ENCODE measurements at places on chromosomes 2 and 18.
A peak's percentile ranks its signal among the peaks of the same experiment; 100 is the strongest.

- DNase-seq, result peak; percentile 19
Measured at GRCh38 chr2:240250985-240251847, 110.8 kb upstream of the OTOS start.

GRCh38 chr2:107235491-107236254 lies 349.7 kb upstream of the ST6GAL2 start:
- no peak for DNase-seq

DNA sequence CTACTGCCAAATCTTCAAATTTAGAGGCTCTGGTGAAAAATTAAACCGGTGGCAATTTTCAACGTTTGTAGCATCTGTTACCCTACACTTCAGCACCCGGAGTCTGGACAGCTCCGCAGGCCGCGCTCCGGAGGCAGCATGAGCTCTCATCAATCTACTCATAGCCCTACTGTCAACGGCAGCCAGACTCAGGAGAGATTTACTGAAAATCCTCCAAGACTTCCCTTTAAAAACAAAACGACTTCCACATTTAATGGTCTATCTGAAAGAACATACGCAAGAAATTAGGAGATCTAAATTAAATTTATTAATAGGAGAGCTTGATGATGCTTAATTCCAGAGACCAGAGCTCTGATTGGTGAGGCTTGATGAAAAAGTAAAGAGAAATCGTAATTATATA lies 970 bp upstream of the ADCYAP1 start:
- no peak for DNase-seq

- no peak for DNase-seq
Measured at GRCh38 chr2:18094277-18094676, 215.8 kb downstream of the KCNS3 start.

DNA sequence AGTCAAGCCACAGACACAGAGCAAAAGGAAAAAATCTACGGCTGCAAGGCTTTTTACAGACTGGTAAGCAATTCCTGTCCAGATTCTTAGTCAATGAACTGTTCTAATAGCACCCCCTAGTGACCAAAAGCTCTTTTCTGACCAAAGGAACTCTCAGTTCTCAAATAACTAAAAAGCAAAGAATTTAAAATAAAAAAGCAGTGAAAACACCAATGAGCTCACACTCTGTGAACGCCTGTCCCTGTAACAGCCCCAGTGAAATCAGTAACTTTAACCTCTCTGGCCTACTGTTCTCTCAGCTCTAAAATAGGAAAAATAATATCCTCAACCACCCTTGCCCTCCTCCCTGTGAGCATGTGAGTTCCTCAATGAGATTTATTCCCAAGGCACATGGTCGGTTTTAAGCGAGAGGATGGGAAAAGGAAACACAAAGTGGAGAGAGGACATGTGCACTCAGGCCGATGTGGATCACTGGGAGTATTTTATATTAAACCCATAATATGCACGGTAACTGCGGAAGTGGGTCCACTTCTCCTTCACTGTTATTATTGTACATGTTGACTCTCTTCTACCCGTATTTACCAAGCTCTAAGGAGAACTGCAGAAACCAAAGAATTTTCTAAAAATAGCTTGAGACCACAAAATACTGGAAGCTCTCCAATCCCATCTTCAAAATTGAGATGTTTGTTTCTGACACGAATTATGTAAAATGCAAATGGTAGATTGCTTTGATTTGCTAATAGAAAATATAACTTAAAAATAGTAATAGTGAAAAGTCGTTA lies 128.5 kb downstream of the STK39 start:
- DNase-seq, result peak; percentile 5

DNA sequence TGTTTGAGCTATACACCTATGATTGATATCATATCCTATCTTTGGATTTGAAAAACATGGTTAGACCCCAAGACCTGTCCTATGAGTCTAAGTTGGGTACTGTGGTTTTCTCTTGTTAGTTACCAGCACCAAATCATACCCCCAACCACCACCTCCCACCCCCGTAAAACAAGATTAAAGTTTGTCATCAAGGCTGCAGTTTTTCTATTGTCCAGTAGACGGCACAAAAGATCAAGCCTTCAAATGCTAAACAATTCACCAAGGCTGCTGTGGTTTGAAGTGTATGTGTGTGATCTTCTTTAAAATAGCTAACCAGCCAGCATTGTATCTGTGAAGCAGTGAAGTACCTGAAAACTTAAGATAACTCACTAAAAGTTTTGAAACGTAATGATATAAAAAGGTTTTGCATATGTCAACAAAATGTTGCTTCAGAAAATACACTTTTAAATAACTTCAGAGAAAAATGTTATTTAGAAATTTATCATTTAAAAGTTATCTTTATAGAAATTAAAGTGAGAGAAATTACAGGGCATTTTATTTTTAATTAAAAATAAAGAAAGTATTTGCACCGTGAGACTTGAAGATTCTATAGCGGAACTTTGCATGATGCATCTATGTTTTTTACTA lies 5.8 kb upstream of the MEIS1 start:
- no peak for DNase-seq

GRCh38 chr2:148666555-148666954 lies 22.0 kb downstream of the EPC2 start:
- no peak for DNase-seq

GRCh38 chr18:59536166-59536565 lies 161.1 kb downstream of the CCBE1 start:
- DNase-seq, result no peak

GRCh38 chr2:88350331-88351248 lies 101.9 kb downstream of the FOXI3 start:
- peak; percentile 49 for DNase-seq

DNA sequence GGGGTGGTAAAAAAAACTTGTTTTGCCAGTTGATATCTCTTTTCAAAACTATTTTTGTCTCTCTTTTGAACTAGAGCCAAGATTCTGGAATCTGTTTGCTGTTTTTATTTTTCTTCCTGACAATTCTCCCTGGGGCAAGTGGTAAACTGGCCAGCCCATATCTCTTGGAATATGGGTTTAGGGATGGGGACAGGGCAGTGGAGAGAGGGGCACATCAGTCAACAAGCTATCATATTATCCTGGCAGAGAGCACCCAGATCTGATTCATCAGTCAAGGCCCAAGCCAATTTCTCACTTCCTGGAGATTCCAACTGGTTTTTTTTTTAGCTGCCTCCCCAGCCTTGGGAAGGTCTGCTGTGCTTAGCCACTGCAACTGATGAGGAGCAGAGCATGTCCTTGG lies 52.3 kb downstream of the ARHGAP28 start:
- no peak for DNase-seq

GRCh38 chr2:10165861-10166675 lies 43.5 kb downstream of the RRM2 start:
- no peak for DNase-seq

DNA sequence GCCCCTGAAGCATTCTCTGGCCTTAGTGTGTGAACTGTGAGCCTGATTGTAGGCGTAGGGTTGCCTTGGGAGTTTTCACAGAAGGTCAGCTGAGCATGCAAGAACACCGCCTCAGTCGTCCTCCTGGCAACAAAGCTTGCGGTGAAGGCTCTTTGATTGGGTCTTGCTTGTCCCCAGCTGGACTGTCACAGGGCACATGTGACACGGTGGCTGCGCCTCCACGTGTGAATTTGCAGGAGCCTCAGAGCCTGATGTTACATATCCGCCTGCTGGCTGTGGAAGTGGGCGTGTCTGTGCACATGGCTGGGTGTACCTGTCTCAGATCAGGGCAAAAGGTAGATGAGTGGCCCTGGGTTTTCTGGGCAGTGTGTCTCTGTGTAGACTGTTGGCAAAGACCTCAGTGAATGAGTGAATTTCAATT lies 228.7 kb downstream of the HAUS1 start:
- DNase-seq, result no peak

DNA sequence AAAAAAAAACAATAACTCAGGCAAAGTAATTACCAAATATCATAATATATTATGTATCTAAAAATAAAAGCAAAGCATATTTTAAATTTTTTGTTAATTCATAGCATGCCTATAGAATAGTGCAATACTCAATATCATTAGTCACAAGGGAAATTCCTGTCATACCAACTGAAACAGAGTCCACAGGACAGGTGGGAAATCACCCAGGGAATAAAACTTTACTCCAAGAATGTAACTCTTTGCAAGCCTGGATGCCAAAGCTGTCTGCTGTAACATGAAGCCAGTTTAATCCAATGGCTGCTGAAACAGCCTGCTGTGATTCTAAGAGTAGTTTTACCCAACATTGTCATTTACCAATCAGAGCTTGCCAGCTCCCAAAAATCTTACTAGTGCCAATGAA lies 40.0 kb upstream of the SULT1C3 start:
- peak; percentile 56 for DNase-seq

- DNase-seq, result peak; percentile 65
Measured at GRCh38 chr2:38146275-38146906, 70.4 kb upstream of the CYP1B1 start.

All from SW 1271 (cell line).